Liver (tissue), 10 donors: ENCODE measurements at places on chromosomes 7 and 10. TPM values are rescaled to one million over a fixed set of nuclear protein-coding genes. Genes with fewer than 3 reads are reported as not detected.

MEOX2 gene
- 0.70 TPM for total RNA-seq

ITIH5 gene
- total RNA-seq = 1.3 TPM

SRRT gene
- 28.6 TPM for total RNA-seq

IGFBP3 gene
- 87.0 TPM for total RNA-seq

EVX1 gene
- not detected for total RNA-seq

LIPF gene
- not detected for total RNA-seq

ZNF655 gene
- total RNA-seq = 59.7 TPM

GHRHR gene
- total RNA-seq = not detected

DNA sequence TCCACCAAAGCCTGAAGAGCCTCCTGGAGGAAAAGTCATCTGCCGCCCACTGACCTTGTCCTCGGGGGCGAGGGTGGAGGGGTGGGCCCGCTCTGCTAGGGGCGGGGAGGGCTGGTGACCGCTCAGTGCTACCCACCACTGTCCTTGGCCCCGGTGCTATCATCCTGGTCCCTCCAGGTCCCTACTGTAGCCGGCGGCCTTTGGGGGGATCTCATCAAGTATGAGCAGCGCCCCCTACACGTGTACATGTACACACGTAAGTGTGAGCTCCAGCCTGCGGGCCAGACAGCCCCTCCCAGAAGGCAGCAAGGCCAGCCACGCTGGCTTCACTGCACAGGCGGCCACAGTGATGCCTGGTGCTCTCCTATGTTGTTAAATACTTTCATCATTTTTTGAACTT lies 19.6 kb downstream of the TTYH3 start:
- H3K4me3 ChIP-seq = no peak overlapping the region
- no peak for DNase-seq
- no peak overlapping the region for H3K27ac ChIP-seq
- no peaks in the 10 kb centered on the region for H3K27me3 ChIP-seq
- no peaks in the 10 kb centered on the region for H3K36me3 ChIP-seq

GRCh38 chr10:125984865-125985495 lies 88.6 kb downstream of the FANK1 start:
- H3K4me1 ChIP-seq = no peaks in the 10 kb centered on the region
- no peak for DNase-seq
- H3K36me3 ChIP-seq = no peaks in the 10 kb centered on the region
- no peaks in the 10 kb centered on the region for H3K27me3 ChIP-seq
- no peak overlapping the region for H3K27ac ChIP-seq

DNA sequence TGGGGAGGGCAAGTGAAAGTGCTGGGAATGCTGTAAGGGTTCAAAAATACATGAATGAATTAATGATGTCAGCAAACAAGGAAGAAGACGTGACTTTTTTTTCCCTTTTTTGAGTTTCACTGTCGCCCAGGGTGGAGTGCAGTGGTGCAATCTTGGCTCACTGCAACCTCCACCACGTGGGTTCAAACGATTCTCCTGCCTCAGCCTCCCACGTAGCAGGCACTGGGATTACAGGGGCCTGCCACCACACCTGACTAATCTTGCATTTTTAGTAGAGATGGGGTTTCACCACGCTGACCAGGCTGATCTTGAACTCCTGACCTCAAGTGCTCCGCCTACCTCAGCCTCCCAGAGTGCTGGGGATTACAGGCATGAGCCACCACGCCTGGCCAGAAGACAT lies 30.0 kb downstream of the DENND10 start:
- H3K4me3 ChIP-seq = no peak overlapping the region
- H3K36me3 ChIP-seq = peaks cover 20% of the 10 kb centered on the region
- peak overlapping the region; percentile 94 for H3K27ac ChIP-seq
- no peaks in the 10 kb centered on the region for H3K27me3 ChIP-seq
- DNase-seq = no peak

DNA sequence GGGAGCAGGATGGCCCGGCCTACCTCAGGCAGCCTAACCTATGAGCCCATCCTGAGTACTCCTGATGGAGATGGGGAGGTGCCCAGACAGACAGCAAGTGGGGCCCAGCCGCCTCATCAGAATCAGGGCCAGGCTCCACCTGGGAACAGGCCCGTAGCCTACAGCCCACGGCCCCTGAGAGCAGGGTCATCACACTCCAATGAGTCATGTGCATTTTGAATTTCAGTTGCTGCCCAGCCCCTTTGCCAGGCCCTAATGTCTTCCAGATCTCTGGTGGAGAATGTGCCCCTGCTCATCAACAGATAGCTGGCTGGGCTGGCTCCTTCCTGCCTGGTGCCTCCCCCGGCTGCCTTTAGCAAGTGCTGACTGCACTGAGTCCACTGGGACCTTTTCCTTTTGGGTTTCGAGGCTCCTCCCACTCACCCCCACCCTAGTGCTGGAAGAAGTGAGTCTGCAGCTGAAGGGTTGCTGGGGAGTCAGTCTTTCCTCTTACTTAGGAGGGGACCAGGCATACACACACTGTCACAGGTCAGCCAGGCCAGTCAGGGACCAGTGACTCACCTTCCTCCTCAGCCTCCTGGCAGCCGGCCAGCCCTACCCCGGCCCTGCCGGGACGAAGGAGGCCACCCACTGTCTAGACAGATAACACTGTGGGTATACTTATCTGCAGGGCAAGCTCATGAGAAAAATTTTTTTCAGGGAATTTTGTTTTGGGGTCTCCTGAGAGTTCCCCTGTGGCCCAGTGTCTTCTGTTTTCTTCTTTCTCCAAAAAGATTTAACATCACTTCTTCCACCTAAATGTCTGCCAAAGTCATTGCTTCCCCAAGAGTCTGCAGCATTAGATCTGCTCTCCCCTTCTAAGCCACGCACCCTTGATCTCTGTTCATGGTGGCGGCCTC lies 9.1 kb upstream of the ASIC3 start:
- DNase-seq = peak; percentile 87
- no peak overlapping the region for H3K27ac ChIP-seq
- H3K36me3 ChIP-seq = peaks cover 6% of the 10 kb centered on the region
- H3K4me3 ChIP-seq = no peak overlapping the region
- H3K27me3 ChIP-seq = no peaks in the 10 kb centered on the region
- H3K4me1 ChIP-seq = peaks cover 5% of the 10 kb centered on the region

DNA sequence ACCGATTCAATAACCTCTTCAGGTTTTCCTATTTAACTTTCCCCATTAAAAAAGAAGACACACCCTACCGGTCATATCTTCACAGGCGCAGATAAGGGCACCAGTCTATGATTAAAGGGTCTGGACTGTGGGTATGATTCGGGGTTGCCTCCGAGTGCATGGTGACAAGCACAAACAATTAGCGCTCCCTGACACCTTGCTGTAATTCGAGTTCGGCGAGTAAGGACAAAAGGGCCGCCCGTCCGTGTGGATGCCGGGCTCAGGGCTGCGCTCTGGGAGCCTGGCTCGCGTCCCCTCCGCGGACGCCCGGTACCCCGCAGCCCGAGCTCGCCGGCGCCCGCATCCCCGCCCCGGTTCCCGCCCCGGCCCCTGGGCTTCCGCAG lies 111.9 kb upstream of the RHEB start:
- peaks cover 4% of the 10 kb centered on the region for H3K36me3 ChIP-seq
- no peak for DNase-seq
- no peaks in the 10 kb centered on the region for H3K27me3 ChIP-seq

- H3K27me3 ChIP-seq = no peaks in the 10 kb centered on the region
- no peak overlapping the region for H3K4me3 ChIP-seq
- H3K36me3 ChIP-seq = peaks cover 59% of the 10 kb centered on the region
- no peak for DNase-seq
- H3K27ac ChIP-seq = no peak overlapping the region
Measured at GRCh38 chr7:143299346-143299745, 11.2 kb downstream of the CASP2 start.

DNA sequence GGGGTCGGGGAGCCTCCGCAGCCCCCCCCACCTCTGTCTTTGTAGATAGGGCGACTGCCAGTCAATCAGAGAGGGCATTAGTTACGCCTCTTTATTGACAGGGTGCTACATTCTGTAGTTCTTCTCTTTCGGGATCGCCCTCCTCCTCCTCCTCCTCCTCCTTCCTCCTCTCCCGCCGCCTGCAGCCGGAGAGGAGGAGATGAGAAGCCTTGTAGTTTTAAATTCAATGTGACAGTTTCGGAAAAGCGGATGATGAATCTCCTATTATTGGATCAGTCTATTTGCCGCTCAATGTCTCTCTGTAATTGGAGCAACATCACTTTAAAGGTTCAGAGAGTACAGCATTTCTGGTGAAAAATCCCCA lies 587 bp upstream of the UNCX start:
- no peak overlapping the region for H3K4me3 ChIP-seq
- H3K27me3 ChIP-seq = peaks cover 38% of the 10 kb centered on the region
- peaks cover 27% of the 10 kb centered on the region for H3K4me1 ChIP-seq

DNA sequence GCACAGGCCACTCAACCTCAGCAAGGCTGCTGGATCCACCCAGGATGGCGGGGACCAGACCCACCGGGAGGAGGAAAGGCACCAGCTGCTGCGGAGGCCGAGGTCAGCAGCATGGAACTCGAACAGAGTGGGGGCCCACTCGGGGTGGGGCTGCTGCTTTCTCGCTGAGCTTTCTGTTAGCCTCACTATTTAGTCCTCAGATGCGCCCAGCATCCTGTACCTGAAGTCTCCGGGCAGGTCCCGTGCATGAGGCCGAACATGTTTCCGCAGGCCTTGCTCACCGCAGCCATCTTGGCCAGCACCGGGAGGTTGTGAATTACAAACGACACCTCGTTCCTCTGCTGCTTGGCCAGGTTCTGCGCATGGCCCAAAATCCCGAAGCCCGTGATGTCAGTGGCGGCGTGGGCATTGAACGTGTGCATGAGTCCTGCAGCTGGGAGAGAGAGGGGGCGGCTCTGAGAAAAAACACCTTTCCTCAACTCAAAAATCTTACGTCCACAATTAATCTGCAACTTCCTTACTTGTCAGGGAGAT lies 22.8 kb upstream of the PHYH start:
- no peak overlapping the region for H3K27ac ChIP-seq
- no peak overlapping the region for H3K4me3 ChIP-seq
- DNase-seq = no peak
- H3K27me3 ChIP-seq = no peaks in the 10 kb centered on the region

DNA sequence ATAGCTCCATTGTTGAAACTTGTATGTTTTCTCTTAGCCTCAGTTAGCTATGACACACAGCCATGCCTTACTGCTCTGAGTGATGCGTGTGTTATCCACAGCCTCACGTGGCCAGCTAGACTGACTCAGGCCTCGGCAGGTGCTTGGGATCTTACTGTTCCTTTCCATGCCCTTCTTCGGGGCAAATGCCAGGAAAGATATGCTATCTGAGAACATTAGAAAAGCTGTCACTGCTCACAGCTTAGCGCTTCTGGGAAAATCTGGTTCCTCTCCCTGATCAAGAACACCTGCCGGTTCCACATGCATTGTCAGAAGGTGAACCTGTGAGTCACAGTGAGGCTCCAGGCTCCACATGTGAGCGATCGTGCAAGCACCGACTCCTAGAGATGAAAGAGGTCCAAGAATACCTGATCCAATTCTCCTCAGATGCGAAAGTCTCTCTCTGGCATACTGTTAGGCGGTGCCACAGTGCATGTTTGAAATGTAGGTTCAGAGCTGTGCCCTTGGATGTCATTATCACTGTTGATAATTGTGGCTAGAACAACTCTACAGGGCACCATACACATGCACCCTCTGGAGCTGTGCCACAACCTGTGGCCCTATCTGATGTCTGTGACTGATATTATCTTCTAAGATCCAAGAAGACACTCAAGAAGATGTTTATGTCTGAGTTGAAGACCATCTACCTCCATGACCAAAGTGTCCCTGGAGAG lies 247.8 kb upstream of the IGFBP3 start:
- H3K27me3 ChIP-seq = no peaks in the 10 kb centered on the region
- no peaks in the 10 kb centered on the region for H3K4me1 ChIP-seq
- H3K36me3 ChIP-seq = no peaks in the 10 kb centered on the region
- DNase-seq = no peak
